ENCODE measurements at places on chromosomes 6 and 20.

GRCh38 chr20:59525500-59526241 is 78.7 kb upstream of the PHACTR3 start:
- peak; percentile 74 for DNase-seq

DNA sequence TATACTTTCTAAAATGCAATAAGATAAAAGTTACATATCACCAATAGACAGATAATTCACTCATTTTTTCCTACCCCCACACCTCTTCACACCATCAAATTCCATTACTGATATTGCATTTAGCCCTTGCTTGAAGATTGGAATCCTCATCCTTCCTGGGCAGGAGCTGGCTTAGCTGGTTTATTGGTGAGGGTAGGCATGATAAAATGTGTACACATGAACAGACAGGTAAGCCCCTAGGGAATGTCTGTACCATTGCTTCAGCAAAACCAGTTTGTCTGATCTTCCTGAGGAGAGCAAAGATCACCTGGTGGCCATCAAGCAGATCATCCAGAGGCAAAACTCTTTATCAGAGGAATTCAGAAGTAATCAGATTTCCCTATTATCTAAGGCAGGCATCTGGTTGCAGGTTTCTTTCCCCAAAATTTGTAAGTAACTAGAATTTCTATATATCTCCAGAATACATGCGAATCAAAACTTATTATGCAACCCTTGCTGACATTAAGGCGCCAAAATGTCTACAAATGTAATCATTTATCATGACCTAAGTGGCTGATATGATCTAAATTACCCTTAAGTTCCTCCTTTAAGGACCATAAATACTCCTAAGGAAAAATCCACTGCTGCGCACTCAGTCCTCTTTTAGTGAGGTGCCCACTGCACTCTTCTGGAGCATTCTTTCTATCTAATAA is 6.6 kb upstream of the FABP7 start:
- DNase-seq = no peak

DNA sequence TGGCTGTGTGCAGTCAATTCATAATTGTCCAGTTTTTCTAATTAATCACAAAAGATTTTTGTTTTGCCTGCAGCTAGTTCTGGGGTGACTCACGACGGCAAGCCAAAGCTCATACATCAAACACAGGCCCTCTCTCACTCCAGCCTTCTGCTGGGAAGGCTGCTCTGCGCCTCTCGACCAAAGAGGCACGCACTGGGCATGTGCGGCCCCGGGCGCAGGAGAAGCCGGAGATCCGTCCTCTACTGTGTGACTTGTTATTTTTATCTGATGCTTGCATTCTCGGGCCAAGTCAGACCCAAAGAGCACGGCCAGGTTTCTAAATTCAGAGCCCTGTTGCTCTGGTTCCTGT is 98.5 kb downstream of the TFAP2A start:
- no peak for DNase-seq

- no peak for DNase-seq
Observed at GRCh38 chr20:19867074-19867473, 109.0 kb downstream of the RIN2 start.

GRCh38 chr6:2942914-2943563 is 28.3 kb downstream of the SERPINB6 start:
- no peak for DNase-seq

GRCh38 chr20:37339208-37339607 is 6.7 kb upstream of the SRC start:
- DNase-seq = no peak

DNA sequence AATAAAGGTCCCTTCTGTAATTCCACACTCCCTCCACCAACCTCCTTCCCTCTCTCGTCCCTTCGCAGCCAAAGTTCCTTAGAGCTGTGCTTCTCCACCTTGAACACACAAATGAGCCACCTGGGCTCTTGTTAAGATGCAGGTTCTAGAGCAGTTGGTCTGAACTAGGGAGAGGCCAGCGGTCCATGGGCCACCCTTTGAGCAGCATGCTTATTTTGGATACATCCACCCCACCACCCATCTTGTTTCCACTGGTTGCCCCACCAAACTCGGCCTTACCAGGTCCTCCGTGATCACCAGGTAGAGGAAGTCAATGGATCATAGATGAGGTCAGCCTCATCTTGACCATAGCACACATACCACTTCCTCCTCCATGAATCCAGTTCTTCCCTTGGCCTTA is 7.3 kb upstream of the BPIFA2 start:
- DNase-seq = no peak

DNA sequence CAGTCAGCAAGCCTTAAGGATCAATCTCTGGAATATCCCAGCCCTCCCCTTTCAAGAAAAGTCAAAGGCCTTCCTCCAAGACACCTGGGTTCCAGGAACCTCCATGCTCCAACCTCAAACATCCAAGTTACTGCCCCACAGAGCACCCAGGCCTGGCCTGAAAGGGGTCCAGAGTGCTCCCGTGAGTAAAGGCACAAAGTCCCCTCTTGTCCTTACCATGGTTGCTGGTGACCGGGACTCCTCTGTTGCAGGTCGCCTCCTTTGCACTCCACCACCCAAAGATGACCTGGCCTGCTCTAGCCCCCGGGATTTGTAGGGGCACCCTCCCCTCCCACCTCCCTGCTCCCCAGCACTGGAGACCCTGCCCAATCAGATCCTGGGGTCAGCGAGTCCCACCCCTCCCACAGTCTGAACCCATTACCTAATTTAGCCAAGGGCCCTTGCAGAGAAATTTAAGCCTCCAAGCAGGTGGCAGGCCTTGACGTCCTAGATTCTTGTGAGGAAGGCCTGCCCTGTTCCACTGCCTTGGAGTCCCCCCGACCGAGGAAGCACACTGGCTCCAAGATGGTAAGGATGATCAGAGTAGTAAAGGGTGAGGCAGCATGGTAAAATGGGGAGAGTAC is at the start of gene TNNC2:
Gene TNNC2 (minus strand): TSS at position 283 of the 623 bp plus-strand sequence. CDS start 64 bp downstream, at position 219.
- no peak for DNase-seq

DNA sequence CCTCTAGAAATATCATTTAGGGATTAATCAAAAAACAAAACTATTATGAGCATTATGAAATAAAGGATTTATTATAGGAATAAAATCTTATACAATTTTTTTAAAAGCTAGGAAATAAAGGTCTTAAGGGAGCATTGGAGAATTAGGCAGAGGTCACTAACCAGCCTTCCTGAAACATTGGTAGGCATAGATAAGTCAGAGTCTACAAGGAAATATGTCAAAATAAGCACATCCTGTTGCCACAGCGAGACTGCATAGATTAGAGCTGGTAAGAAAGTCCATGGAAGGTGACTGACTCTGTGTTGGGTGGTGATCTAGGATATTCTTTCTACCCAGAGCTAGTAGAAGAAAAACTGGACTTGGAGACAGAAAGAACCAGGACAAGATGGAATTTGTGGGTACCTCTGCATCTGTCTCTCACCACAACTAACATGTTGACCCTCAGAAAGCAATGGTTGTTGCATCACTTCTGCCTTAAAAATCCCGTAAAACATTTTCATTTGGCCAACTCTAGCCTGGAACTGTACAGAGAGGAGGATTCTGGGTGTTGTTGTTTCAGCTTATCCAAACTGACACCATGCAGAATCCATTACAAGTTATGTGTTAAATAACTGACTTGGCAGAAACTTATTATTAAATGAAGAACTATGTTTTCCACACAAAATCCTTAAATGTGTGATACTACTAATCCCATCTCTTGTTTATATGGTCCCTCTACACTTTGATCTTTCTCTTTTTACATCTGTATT is 77.1 kb downstream of the FBXO5 start:
- DNase-seq = no peak

- no peak for DNase-seq
Observed at GRCh38 chr6:131640100-131640499, 3.0 kb downstream of the ENPP3 start.
